ENCODE measurements at places on chromosomes 4 and X.

DNA sequence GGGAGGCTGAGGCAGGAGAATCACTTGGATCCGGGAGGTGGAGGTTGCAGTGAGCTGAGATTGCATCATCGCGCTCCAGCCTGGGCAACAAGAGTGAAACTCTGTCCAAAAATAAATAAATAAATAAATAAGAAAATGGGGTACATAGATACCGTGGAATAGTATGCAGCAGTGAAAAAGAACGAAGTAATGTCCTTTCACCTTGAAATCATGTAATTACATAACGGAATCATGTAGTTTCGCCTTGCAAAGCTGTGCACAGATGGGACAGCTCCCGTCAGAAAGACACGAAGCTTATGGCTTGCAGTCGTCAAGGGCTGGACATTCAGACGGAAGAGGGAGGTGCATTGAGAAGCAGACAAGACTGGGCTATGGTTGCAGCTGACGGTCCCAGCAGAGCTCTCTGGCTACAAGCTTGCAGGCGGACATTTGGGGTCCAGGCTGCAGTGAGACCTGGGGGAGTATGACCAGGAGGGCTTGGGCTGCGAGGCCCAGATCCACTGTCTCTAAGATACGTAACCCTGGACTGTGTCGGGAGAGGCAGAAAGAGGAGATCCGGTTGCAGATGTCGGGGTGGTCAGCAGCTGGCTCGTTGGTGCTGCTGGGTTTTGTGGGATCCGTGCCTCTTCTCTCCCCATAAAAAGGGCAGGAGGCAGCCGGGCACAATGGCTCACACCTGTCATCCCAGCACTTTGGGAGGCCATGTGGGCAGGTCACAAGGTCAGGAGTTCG, 6.2 kb upstream of the P2RY8 start:
- no peak for DNase-seq

DNA sequence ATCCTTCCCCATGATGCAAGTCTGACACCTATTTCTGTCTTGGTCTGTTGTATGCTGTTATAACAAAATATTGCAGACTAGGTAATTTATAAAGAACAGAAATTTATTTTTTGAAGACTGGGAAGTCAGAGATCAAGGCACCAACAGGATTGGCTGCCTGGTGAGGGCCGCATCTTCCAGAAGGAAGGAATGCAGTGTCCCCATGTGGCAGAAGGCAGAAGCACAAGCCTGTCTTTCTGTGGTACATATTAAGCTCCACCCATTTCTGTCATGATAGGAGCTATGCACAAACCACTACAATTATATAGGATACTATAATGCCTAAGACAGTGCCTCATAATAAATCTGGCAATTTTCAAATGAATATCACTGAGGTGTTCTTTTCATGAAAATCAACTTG, 502.3 kb upstream of the DIAPH2 start:
- DNase-seq: peak; percentile 1

- no peak for DNase-seq
Measured at GRCh38 chr4:184280591-184281071, 63.0 kb upstream of the ENPP6 start.

GRCh38 chr4:127355743-127356142, 277.0 kb upstream of the INTU start:
- no peak for DNase-seq

DNA sequence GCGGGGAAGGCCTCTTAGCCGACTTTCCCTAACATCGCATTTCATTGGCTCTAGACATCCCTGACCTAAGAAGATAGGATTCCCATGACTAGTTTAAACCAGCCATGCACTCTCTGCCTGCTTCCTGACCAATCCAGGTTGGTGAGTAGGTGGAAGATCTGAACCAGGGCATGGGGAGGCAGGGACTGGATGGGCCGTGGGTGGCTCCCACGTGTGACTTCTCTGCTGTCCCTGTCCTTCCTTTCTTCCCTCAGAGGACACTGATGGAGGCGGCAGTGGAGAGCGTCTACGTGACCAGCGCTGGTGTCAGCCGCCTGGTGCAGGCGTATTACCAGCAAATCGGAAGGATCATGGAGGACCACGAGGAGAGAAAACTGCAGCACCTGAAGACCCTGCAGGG, 90.7 kb downstream of the EVC start:
- no peak for DNase-seq

DNA sequence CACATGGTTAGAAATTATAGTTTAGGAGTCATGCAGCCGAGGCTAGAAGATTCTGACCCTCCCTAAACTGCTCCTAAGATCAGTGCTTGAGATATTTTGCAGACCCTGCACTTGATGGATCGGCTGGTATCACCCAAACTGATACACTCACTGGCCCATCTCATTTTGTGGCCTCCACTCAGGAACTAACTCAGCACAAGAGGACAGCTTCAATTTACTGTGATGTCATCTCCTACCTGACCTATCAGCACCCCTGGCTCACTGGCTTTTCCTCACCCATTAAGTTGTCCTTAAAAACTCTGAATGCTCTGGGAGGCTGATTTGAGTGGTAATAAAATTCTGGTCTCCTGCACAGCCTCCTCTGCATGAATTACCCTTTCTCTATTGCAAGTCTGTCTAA, 450.9 kb downstream of the PCDH10 start:
- no peak for DNase-seq

DNA sequence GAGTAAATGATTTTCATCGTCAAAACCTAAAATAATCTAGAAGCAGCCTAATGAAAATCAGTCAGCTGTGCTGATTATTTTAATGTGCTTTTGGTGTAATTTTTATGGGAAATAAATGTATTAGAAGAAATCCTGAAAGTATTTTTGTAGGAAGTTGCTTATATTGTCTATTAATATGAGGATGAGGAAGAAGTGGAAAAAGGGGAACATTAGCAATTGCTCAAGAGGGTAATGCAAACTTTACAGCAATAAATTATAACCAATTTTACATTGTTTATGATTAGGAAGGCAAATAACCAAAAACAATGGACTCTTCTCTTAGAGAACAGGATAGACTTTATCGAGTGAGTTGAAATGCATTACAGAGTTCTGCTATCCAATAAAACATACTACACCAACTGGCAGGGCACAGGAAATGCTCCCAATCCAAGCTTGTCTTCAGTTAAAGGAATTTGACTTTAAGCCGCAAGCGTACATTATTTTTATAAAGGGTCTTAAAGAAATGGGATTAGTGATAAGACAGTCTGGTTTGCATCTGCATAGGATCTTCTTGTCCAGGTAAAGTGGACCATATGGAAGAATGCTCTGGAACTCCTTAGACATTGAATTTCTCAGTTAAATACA, 374.8 kb downstream of the PDGFC start:
- DNase-seq: no peak

DNA sequence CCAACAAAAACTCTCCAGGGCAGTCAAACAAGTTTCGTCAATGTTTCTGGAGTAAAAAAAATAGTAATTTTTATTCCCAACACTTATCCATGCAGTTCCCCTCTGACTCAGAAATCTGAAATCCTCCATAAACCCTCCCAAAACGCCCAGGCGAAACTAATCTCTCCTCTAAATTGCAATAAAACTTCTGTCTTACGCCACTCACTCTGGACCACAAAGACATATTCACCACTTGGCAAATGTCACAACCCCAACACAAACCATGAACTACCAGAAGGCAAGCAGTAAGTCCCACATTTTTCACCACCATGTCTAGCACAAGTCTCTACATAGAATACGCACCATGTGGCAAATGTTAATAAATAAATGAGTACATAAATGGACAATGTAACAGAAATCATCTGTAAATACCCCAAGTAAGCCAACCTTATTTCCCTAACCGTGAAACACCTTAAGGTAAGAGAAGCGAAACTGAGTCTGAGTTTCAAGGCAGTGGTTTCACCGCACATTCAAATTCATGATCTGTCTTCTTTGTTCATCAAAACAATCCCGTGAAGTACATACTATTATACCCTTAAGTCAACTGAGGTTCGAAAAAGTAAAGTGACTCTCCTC, 1.6 kb downstream of the PAPSS1 start:
- DNase-seq: no peak

Data from AG04450 (cell line).